ENCODE measurements at places on chromosomes 6 and 20.

DNA sequence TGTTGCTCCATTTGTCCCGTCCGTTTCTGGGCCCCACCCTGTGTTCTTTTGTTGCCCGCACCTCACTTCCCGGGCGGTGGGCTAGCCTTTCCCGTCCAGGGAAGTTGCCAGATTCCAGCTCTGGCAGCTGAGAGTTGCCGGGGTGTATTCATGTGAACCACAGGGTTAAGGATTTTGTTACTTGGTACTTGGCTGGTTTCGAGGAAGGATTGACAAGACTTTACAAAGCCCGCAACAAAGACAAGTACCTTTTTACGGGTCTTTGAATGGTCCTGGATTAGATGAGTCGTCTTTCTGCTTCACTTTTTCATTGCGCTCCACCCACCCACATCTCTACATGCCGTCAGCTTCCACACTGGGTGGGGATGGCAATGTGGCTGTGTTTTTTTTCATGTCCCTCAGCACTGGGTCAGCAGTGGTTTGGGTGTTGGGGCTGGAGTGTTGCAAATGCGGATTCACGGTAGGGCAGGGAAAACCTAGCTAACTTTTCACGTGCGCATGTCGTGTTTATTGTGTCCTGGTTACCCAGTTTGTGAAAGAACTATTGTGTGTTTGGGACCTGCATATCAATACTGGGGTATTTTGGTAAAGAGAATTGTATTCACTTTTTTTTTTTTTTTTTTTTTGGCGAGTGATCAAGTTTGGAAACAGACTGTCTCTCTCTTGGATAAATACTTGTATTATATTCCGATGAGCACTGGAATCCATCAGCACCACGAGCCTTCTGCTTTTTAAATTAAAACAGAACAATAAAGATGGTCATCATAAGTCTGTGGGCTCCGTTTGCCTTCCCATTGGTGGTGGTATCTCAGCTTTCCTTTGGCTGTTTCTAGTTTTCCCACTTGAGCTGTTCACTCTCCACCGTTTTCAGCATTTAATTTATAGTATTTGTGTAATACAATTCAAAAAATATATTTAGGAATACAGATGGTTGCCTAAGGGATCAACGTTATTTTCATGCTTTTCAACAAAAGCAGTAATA lies 1.2 kb downstream of the DUSP22 start:
- peak; percentile 21 for DNase-seq

DNA sequence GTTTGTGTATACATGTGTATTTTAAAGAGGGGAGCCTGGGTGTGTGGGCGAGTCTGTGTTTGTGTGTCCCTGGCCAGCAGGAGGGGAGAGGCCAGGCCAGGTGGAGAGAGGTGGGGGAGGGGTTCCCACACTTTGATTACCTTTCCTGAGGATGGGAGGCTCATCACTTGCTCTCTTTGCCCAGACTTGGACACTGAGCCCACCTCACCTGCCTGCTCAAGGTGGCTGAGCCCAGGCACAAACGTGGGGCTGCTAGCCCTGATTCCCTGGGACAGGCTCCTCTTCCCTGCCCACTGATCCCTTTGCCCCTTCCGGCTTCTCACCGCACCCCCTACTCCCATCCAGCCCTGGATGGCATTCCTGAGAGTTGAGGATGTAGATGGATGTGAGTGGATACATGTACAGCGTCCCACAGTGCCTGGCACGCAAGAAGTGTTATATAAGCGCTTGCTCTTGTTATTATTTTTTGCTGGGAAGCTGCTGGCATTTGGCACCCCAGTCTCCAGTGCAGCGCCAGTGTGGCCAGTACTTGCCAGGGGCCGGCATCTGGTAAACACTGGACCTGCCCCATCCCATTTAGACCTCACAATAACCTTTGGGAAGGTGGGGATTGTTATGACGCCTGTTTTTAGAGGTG lies 2.7 kb downstream of the CEBPB start:
- DNase-seq: peak; percentile 82

DNA sequence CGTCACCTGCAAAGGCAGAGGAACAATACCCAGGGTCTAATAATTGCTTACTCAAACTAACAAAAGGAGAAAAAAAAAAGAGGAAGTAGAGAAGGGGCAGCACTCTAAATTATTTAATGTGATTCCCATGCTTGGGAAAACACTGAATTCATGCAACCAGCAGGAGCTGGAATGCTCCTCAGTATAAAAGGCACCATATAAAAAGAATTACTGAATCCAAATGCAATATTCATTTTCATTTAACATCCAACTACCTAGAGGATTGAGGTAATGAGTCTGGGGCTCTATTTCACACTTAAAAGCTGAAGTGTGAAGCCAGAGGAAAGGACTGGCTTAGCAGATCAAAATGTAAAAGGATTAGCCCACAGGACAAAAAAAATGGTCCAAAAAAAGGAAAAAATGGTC lies 8.7 kb downstream of the B4GALT5 start:
- DNase-seq: no peak

DNA sequence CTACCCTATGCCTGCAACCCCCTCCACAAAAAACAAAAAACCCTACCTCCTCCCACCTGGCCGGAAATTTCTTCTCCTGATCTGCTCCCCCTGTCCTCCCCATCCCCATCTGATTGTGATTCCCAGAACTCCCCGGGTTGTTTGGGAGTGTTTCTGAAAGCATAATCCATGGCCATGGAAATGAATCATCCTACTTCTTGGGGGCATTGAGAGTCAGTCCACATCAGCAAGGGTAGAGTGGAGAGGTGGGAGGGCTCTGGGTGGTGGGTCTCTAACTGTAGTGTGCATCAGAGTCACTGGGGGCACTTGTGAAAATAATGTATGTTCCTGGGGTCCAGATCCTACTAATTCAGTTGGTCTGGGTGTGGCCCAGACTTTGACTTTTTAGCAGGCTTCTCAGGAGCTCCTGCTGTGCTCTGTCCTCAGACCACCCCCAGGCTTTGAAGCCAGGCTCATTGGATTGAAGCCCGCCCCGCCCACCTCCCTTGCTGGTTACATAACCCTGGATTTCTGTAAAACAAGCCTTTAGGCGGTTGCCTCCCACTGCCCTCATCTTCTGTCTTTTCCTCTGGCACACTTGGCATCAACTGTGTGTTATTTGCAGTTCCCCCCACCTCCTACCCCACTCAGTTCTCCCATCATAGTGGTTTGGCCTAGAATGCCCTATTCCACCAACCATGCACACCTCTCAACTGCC lies 10.5 kb downstream of the PIGT start:
- no peak for DNase-seq

GRCh38 chr6:89387516-89388201 lies 24.4 kb downstream of the RRAGD start:
- DNase-seq: no peak

GRCh38 chr6:48714699-48715098 lies 603.7 kb upstream of the PTCHD4 start:
- no peak for DNase-seq
